ENCODE measurements at places on chromosomes 5 and 9.

DNA sequence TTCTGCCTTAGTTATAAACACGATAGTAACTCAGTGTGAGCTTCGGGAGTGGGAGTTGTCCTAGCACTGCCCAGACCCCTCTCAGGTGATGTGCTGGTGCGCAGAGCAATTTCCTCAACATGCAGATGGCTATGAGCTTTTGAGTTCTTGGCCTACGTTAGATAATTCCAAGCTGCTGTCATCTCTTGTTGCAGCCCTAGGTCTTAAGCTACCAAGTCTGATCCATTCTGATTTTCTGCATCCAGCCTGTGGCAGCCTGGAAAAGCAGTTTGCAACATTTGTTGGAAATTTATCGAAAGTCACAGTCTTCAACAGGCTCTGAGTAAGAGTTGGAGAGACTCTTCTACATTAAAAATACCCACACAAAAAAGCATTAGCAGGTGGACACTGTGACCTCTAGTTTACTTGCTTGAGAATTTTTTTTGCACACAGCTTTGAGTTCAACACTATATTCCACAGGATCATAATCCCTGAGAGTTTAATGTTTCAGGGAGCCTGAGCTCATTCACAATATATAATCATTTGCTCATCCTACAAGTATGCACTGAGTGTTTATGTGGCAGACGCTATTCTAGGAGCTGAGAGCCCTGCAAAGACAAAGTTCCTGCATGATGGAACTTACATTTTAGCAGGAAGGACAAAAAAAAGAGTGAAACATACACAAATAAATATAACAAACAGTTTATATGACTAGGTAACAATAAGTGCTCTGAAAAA is 91.6 kb downstream of the UBE2QL1 start:
- DNase-seq: no peak

DNA sequence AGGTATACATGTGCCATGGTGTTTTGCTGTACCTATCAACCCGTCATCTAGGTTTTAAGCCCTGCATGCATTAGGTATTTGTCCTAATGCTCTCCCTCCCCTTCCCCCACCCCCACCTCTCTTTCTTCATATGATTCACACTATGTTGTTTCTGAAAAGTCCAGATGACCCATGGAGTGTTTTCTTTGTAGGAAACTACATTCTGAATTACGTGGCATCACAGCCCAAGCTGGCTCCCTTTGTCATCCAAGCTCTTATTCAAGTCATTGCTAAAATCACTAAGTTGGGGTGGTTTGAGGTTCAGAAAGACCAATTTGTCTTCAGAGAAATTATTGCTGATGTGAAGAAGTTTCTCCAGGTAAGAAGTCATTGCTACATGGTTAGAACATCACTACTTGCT is 30.4 kb downstream of the RANBP17 start:
- DNase-seq: peak; percentile 78

DNA sequence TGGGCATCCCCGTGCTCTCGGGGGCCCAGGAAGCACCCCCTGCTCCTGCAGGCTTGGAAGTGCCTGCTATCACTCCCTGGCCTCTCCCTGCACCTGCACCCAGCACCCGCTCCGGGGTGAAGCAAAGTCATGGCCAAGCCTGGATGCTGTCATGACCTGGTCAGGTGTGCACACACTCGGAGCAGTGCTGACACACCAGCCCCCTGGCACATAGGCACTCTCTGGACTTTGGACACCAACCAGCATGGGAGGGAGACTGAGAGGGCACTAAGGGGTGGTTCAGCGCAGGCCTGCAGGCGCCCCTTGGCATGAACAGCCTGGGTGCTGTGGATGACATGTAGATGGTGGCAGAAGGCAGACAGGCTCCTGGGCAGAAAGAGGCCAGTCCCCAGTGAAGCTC is 158.6 kb downstream of the GHR start:
- no peak for DNase-seq

DNA sequence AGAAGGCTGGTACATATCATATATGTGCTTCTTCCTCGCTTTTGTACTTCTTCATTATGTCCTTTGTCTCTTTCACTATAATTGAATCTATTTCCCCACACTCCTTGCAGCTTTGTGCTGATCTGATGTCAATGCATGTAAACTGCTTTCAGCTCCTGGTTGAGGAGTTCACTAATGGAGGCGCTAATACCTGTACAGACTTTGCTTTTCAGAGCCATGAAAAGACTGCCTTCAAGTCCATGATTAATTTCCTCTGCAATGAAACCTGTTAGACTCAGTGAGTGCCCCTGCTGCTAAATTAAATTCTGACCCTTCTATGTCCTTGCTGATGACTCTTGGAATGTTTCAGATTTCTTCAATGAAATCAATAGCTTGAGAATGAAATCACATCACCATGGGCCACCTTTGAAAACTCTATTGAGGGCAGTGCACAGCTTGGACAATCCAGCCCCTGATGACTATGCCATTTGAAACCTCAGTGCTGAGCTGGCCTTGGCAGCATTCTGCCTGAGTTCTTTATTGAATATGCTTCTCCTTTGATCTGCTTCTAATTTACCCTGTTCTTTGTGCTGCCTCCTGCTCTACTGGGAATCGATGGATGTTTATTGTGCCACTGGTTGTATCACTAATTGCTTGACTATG is 358.2 kb upstream of the DMAC1 start:
- DNase-seq: no peak

DNA sequence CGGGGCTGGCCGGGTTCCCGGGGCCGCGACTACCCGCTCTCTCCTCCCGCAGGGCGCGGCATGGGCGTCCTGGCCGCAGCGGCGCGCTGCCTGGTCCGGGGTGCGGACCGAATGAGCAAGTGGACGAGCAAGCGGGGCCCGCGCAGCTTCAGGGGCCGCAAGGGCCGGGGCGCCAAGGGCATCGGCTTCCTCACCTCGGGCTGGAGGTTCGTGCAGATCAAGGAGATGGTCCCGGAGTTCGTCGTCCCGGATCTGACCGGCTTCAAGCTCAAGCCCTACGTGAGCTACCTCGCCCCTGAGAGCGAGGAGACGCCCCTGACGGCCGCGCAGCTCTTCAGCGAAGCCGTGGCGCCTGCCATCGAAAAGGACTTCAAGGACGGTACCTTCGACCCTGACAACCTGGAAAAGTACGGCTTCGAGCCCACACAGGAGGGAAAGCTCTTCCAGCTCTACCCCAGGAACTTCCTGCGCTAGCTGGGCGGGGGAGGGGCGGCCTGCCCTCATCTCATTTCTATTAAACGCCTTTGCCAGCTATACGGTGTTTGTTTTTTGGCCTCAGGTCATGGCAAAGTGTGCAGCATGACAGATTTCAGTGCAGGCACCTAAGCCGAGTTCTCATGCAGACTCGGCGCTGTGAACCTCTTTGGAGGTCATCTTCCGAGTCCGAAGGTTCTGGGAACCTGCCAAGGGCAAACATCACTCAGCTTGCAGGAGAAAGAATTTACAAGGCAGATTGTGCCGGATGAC is 516 bp downstream of the MRPL41 start:
- DNase-seq: no peak

GRCh38 chr5:39193553-39194465 is 25.6 kb downstream of the FYB1 start:
- no peak for DNase-seq

- DNase-seq: no peak
Observed at GRCh38 chr5:11128021-11128420, 367.0 kb upstream of the DAP start.

DNA sequence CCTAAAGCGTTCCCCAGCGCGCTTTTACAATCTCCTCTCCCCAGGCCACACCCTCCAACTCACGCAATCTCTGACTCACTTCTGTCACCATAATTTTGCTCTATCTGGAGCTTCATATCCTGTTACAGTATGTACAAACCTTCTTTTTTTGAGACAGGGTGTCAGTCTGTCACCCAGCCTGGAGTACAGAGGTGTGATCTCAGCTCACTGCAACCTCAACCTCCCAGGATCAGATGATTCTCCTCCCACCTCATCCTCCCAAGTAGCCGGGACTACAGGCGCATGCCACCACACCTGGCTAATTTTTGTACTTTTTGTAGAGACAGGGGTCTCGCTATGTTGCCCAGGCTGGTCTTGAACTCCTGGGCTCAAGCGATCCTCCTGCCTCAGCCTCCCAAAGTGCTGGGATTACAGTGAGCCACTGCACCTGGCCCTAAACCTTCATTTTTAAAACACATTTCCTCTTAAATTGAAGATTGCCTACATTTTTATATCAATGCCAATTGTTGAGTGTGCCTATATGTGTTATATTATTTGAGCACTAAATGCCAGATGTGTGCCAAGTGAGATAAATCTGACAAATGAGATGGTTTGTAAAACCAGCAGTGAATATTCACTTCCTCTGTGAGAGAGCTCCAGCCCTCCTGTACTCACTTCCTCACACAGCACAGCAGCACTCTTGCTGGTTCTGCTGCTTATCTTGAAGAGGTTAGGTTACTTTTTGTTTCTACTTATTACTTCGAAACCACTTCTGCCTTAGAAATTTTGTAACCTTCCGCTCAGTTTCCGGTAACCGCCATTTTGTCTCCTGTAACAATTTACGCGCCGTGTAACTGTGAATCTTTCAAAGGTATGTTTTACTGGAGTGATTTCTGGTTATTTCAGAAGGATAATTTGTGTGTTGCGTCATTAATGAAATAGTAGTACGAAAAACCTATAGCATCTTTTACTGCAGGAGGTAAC is 57.9 kb downstream of the DOCK8 start:
- no peak for DNase-seq

DNA sequence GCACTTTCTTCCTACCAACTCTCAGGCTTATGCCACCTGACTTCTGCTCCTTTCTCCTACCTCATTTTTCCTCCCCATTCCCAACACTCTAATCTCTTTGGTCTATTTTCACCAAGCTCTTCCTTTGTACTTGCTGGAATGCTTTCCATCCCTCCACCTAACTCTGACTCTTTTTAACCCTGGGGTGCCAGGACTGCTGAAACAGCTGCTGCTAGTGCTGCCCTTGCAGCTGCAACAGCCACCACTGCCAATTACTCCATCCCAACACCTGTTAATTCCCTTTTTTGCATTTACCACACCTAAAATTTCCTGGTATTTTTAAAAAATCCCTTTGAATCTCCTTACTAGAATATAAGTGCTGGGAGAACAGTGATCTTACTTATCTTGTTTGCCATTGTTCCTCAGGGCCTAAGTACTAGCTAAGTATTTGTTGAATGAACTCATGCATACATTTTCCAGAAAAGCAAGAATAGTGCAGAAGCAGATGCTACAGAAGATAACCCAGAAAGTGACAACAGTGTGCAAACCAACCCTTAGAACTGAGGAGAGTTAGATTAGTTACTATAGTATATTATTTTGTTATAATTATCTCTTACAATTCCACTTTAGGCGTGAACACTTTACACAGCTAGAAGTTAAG is 11.5 kb downstream of the NADK2 start:
- DNase-seq: no peak

DNA sequence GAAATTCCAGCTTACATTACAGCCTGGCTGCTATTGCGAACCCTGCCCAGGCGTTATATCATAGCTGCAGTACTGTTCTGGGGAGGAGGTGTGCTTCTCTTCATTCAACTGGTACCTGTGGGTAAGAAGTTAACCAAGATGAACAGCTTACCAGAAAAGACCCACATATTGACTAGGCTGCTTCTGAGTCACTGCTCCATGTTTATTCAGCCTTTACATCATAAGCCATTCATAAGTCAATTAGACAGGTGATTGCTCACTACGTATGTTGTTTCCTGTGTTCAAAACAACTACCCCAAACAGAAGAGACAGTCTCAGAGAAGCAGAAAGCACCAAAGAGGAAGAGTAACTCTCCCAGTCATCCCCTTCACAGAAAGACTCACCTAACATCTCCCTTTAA is 34.7 kb upstream of the SLC22A5 start:
- DNase-seq: peak; percentile 68

DNA sequence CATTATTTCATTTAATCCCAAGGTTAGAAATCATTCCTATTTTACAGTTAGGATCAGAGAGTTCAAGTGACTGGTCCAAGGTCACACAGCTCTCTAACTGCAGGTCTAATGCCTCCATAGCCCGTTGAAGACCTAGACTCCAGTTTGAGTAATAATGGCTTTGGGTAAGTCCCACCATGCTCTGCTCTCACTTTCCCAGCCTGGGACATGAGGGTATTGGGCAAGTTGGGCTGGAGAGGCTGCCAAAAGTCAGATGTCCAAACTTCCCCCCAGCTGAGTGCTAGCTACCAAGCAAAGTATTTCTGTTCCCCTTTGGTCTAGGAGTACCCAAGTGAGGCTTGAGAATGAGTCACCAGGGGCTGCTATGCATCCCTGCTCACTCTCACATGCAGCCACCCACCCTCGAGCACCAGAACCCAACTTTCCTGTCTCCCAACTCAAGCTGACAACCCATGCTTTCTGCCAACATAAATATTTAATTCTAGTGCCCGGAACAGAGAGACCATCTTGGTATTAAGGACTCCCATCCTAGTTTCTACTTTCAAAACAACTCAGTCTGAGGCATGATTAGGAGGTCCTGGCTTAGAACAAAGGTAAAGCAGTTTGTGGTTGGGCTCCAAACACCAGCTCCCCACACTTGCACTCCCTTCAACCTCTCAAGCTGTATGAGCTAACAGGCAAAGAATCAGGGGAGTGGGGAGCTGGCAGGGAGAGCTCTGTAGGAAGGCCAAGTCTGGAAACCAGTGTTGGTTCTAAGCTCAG is 236.5 kb upstream of the TRIM32 start:
- peak; percentile 89 for DNase-seq

GRCh38 chr9:4929917-4930316 is 55.2 kb upstream of the JAK2 start:
- peak; percentile 27 for DNase-seq

DNA sequence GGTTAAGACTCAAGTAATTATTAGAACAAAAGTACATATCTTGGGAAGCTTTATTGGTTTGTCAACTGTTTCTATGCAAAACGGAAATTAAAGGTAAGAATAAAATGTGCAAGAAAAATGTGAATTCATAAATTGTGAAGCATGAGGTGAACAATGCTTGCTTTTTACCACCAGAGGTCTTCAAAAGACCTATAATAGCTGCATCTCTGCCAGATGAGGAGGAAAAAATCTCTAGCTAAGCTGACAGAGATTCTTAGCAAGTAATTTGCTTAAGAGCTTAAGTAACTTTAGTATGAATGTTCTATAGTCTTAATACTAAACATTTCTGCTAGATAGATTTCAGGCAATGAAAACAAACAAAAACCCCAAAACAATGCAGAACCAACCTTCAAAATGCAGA is 54.1 kb downstream of the MRPS30 start:
- peak; percentile 21 for DNase-seq

DNA sequence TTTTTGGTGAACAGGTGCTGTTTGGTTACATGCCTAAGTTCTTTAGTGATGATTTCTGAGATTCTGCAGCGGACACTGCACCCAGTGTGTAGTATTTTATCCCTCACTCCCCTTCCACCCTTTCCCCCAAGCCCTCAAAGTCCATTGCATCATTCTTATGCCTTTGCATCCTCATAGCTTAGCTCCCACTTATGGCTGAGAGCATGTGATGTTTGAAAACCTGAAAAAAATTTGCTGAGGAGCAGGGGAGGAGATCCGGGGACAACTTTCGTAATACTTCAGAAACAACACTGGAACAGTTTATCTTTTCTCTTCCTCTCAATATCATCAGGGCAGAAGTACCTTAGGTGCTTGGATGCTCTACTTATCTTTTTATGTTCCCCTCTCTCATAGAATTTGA is 226.4 kb downstream of the ADAMTS6 start:
- peak; percentile 3 for DNase-seq

GRCh38 chr9:98391406-98391805 is 136.0 kb upstream of the TBC1D2 start:
- DNase-seq: no peak

- DNase-seq: no peak
Observed at GRCh38 chr5:61257421-61257820, 74.6 kb upstream of the ZSWIM6 start.

- DNase-seq: no peak
Observed at GRCh38 chr5:95057615-95058014, 227.3 kb downstream of the MCTP1 start.

GRCh38 chr9:124758061-124758460 is 13.1 kb downstream of the NR6A1 start:
- DNase-seq: no peak
